ENCODE measurements at places on chromosomes 4 and X.

DNA sequence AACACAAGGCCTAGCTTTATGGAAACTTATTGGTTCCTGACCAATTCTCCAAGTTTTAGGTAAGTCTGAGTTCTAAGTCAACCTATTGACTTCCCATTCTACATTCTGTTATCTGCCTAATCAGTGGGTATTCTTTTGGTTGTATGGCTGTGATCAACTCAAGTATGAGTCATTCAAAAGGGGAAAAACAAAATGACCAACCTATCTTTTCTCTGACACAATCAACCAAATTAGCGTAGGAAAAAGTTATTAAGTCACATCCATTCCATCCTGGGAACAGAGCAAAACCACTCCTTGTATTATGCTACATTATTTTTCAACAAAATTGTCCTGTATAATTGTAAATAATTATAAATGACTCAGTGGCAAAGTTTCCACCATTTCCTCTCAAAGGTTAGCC, 136.2 kb downstream of the SHROOM4 start:
- no peak for DNase-seq

DNA sequence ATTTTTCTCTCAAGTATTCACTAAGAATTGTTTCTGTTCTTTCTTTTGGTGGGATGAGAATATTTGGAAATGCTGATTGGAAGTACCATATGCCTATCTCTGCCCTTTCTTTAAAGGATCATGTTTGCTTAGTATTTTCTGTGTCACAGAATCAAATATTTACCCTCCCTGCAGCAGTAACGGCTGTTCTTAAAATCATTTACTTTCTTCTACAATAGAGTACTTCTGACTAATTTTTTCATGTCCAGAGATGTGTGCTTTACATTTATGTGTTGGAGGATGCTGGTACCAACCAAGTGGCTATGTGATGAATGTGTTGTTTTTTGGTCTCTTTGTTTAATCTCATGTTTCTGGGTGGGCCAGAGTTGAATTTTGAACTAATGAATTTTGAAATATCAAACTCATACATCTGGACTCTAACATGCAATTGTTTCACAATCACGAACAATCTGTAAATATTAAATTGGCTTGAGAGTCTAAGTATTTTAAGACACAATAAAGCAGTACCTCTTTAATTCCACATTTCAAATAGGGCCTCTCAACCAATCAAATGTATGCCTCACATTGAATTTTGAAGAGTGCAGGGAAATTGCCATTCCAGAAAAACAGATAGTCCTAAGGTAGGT, 59.4 kb upstream of the ARSJ start:
- DNase-seq: no peak

DNA sequence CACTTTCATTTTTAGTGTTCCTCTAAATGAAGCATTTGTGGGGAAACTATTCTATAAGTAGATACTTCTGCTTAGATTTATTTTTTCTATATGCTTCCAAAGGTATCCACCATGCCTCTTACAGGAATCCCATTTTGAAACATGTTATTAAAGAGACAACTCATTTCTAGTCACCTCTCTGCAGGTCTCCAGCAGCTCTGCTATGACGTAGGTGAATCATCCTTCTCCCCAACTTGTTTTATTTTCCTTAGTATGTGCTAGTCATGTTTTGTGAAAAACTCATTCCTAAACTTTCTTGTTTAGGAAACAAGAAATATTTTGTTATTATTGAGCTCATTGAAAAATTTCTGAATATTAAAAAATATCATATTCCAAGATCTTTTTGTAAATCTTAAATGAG, 12.8 kb downstream of the CXCL8 start:
- no peak for DNase-seq

DNA sequence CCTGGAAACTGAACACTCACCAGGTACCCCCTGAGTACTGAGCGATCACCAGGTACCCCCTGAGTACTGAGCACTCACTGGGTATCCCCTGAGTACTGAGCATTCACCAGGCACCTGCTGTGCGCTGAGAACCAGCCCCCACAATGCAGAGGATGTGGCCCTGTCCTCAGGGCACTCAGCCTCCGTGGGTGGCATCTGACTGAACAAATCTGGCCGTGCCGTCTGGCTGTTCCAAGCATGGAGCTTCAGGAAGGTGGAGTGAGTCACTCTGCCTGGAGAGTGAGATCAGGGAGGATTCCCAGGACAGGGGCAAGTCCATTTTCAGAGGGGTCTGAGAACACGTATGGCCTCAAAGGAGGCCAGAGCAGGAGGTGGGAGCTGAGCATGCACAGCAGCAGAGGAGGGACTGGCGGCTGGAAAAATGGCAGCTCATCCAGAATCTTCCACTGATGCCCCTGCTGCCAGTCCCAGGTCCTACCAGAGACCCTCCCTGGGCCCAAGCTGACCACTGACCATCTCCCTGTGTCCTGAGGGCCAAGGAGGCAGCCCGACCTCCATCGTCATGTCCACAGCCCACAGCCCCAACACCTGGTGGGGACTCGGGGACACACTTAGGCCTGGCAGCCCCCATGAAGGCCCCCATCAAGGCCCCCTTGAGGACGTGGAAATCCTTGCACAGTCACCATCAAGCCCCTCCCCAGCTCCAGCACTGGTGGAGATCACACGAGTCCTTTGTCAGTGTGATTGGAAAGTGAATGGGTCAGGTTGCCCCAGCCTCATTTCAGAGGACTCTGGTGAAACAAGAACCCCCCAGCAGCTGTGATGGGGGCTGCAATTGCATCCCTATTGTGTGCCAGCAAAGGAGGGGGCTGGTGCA, 94.1 kb downstream of the HMX1 start:
- DNase-seq: no peak

DNA sequence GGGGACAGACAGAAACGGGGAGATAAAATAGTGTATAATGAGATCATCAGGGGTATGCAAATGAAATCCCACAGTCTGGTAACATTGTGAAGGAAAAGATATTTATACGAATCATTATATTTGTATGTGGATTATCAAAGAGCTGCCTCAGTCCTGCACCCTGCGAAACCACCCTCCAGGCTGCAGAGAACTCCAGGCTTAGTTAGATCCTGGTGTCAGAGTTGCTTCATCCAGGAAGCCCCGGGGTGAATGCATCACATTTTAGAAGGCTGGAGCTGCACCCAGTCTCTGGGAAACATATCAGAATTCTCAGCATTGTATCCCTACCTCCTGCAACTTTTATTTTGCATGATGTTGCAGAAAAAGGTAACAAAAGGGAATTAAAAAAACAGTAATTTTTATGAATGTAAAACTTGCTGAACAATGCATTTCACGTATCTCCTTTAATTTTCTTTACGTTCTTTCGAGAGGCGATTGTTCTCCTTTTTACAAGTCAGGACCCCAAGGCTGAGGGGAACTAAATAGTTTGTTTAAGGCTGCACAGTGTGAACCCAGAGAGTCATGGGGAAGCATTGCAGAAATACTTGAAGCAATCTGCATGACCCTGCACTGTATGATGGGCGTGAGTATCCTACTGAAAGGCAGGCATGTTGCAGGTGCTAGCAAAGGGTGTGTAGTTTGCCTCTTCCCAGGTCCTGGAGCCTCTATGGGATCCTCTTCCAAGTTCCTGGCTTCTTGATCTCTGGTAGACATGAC, 299.5 kb upstream of the CLNK start:
- DNase-seq: no peak

DNA sequence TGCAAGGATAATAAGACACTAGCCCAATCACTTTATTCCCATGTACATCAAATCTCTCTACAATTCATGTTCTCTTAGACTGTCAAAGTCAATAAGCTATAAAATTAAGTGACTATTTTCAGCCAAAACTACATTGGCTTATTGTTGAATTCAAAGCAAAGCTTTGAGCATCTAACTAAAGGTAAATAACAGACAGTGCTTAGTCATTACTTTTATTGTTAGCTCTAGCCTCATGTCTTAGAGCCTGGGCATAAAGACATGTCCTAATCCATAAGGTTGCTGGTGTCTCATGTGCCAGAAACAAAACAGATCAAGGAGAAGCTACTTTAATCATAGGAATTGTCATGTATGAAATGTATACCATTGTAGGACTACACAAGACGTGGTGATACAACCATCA, 103.1 kb upstream of the UNC5C start:
- DNase-seq: no peak

- DNase-seq: no peak
These were observed 383.0 kb upstream of the INTU start for GRCh38 chr4:127249767-127250108.

DNA sequence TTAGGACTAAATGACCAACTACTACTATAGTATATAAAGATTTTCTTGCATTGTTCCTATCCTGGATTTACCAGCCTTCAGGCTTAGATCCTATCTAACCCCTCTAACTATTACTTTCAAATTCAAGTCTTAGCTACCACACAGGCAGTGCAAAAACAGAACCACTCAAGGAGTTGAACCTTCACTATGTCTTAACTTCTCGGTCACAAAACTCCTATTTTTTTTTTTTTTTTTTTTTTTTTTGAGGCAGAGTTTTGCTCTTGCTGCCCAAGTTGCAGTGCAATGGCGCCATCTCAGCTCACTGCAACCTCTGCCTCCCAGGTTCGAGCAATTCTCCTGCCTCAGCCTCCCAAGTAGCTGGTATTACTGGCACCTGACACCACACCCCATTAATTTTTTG, 6.3 kb upstream of the FAM200B start:
- DNase-seq: no peak

DNA sequence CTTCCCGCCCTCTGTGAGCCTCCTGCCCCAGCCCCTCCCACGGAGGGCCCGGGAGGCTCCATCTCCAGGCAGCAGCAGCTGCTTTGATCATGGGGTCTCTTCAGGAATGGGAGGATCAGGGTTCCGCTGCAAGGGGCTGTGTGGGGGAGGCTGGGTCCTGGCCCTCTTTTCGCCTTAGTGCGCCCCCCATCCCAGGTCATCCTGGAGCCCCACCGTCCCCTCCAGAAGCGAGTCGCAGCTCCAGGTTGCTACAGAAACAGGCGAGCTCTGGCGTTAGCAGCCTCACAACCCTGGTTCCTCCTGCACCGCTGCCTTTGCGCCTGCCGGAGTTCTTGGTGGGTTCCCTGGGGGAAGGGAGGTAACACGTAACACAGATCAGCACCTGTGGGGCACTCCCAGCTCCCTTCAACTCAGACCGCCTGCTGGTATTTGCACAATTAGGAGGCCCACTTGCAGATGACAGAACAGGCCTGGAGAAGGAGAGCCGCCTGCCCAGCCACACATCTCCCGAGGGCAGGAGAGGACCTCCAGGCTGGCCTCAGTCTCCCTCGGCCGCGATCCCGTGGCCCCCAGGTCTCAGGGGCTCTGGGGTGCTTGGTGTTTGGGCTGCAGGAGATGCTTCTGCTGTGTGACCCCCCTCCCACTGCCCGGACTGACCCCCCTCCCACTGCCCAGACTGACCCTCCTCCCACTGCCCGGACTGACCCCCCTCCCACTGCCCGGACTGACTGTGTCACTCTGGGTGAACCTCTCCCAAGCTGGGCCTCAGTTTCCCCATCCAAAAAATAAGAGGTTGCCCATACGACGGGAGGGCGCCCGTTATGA, 64.2 kb upstream of the ADRA2C start:
- DNase-seq: no peak

DNA sequence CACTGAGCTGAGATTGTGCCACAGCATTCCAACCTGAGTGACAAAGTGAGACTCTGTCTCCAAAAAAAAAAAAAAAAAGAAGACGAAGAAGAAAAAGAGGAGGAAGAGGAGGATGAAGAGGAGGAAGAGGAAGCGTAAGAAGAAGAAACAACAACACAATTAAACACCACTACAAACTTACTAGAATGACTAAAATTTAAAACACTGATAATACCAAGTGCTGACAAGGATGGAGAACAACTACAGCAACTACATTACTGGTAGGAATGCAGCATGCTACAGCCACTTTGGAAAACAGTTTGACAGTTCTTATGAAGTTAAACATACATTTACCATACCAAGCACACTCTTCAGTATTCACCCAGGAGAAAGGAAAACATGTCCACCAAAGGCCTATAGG, 24.1 kb downstream of the LRBA start:
- DNase-seq: no peak

- DNase-seq: peak; percentile 46
These were observed 101.9 kb downstream of the MAML3 start for GRCh38 chr4:140052050-140052449.

DNA sequence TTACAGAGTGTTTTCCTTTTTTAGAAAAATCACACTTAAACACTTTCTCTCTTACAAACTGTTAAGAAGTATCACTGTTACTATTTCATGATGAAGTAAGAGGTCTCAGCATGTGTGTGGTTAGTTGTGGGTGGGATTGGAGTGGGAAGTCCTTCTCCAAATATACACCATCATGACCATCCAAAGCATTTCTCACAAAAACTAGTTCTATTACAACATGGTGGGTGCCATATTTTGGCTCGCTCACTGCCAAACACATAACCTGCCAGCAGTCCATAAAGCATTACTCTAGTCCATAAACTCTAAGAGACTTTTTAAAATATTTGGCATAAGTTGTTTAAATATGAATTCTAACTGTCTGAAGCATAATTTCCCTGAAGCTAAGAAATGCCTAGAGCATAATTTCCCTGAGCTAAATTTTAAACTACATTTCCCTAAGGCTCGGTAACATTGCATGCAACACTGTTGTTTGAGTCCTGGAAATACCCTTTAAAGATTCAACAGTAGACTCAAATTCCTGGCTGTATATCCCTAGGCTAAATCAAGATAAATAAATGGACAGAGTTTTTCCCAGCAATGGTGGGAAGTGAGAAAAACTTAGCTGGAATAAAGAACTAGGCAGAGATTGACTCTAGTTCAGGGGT, 415.0 kb upstream of the INTU start:
- DNase-seq: no peak

DNA sequence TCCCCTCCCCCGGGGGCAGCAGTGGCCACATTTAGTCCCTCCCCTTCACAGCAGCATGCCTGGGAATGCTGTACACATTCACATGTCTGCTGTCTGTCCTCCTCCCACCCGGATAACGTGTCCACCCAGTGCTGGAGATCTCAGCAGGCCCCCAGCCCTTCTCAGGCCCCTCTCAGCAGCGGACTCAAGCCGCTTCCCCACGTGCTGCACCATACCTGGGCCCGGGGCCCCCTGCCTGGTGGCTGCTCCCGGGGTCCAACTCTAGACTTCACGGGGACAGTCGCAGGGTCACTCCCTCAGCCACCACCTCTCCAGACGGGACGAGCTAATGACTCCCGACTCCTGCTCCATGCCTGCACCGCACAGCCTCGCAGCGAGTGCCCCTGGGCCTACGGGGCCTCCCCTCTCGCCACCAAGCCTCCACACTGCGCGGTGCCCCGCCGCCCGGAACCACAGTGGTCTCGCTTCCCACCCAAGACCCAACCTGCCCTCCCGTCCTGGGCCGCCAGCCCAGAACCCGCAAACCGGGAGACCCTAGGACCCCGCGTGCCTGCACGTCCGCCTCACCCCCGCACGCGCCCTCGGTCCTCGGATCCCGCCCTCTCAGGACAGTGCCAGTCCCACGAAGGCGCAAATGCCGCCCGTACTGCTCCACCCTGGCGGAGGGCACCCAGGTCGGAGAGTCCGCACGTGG, 1.3 kb upstream of the PCGF3 start:
- no peak for DNase-seq

DNA sequence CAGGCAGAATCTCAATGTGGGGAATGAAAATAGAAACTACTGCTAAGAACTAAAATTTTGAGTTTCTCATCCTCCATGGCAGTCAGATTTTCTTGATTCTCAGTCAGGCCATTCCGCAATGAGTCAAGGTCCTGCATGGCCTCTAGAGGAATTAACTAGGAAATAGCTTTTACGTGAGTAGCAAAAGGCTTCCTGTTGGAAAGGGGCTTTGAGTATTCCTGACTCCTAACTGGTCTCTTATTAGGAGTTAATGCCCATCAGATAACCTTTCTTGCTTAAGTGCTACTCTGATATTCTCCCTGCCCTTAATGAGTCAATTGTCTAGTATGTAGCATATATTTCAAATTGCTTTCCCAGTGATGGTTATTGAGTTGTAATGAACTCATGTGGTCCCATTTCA, 65.7 kb upstream of the ARHGAP24 start:
- peak; percentile 67 for DNase-seq

GRCh38 chrX:125205133-125205917, 114.3 kb upstream of the TEX13C start:
- DNase-seq: peak; percentile 39
